ENCODE measurements at places on chromosomes 3 and 15.

DNA sequence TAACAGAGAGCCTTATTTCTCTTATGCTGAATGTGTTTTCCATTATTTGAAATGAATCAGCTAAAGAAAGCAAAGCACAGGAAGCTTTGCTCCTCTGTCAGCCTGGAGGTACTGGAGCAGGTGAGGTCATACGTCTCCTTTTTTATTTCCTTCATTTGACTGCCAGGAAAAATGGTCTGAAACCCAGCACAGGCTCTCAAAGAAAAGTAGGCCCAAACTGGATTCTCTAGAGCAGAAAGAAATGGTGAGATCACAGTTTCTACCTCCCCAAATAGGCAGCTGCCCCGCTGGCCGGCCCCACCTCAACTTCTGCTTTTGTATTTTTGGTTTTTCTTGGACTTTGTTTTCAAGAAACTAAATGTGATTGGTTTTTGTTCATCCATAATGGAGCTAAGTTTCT is 95.1 kb downstream of the RPL39L start:
- no peak for DNase-seq

- no peak for DNase-seq
These were observed 451.5 kb upstream of the PPP2R3A start for GRCh38 chr3:135514060-135514448.

GRCh38 chr3:52150860-52151259 is 3.4 kb downstream of the POC1A start:
- no peak for DNase-seq

- DNase-seq: no peak
These were observed 107.3 kb upstream of the SELENOK start for GRCh38 chr3:53998980-53999379.

DNA sequence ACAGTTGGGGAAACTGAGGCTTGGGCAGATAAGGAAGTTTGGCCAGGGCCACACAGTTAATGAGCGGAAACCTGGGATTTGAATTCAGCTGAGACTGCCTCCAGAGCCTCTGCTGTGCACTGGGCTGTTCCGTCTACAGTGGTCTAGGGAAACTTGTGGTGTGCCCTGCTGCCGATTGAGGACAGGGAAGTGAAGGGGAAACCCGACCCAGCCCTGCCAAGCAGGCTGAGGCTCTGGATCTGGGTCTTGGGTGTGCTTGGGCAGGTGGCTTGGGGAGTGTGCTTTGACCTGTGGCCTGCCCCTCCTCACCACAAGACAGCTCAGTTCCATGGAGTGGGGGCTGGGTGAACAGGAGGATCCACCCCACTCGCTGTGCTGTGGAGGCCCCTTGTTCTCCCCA is 17.6 kb downstream of the NISCH start:
- DNase-seq: no peak

- no peak for DNase-seq
These were observed 4.5 kb downstream of the AMIGO3 start for GRCh38 chr3:49714728-49715550.

DNA sequence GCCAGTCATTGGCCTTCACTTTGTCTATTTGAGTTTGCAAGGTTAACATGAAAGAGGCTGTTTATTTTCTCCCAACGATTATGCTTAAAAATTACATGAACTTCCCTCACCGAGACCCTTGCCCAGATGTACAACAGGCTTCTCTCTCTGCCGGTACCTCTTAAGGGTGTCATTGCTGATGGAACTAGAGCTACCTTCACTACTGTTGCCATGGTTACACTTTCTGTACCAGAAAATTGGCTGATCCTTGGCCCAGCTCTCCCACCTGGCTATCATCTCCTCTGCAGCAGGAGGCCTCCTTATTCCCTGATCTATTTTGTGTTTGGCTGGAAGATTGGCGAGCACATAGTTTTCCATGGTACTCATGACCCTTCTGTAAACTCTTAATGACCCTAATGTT is 24.0 kb upstream of the LIPC start:
- no peak for DNase-seq

GRCh38 chr15:63719281-63719680 is 114.5 kb downstream of the HERC1 start:
- no peak for DNase-seq

DNA sequence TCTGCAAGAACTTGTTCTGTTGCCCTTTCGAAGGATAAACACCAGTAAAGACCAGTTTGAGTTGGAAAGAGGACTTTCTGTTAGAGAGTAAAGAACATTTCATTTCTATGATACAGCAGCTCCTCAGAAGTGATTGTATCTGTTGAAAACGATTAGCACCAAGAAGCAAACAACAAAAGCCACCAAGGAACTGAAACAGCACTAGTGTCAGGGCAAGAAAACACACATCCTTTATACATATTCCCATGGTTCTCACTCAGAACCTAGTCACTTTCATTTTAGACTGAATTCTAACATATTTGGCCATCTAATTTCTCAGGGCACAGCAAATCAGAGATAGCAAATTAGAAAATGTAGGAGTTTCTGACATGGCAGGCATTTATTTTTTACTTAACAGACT is 116.1 kb downstream of the ATP1B3 start:
- no peak for DNase-seq

DNA sequence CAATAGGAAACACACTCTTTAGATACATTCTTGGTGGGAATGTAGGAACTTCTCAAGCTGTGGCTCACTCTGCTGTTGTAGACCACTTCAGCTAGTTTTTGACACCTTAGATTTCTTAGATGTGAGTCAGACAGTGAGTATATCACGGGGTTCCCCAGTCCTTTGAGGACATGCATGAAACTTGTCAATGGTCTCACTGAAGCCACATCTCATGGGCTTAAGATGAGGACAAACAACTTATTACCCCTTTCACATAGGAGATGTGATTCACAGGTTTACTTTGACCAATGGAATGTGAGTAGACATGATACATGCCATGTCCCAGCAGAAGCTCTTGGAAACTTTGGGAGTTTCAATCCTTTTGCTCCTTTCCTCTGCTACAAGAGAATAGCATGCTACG is 325.5 kb downstream of the CHST2 start:
- no peak for DNase-seq

GRCh38 chr3:49377483-49377882 is 19.3 kb upstream of the GPX1 start:
- peak; percentile 12 for DNase-seq

GRCh38 chr3:186787642-186788481 is 4.5 kb downstream of the EIF4A2 start:
- no peak for DNase-seq

DNA sequence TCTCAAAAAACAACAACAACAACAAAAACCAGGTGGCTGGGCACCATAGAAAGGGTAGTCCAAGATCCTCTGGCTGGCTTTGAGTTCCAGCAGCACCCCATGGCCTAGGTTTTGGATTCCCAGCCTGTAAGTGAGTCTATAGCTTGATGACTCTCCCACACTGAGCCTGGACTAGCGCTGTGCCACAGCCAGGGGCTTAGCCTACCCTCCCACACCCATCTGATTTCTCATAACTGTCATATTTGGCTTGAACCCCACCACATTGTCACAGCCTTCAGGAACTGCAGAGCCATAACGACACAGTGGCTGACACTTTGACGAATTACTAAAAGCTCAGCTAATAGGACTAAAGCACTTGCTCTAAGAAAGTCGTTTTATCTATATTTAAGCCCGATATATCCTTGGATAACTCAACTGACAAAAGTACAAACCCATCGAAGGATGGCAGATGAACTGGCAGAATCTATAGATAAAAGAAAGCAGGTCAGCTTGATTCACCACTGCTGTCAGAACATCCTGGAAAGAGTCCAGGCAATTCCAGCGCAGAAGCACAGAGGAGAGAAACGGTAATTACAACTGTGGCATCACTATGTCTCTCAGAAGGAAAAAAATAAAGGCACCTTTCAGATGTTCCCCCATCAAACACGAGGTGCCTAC is 62.1 kb downstream of the HOMER2 start:
- no peak for DNase-seq

DNA sequence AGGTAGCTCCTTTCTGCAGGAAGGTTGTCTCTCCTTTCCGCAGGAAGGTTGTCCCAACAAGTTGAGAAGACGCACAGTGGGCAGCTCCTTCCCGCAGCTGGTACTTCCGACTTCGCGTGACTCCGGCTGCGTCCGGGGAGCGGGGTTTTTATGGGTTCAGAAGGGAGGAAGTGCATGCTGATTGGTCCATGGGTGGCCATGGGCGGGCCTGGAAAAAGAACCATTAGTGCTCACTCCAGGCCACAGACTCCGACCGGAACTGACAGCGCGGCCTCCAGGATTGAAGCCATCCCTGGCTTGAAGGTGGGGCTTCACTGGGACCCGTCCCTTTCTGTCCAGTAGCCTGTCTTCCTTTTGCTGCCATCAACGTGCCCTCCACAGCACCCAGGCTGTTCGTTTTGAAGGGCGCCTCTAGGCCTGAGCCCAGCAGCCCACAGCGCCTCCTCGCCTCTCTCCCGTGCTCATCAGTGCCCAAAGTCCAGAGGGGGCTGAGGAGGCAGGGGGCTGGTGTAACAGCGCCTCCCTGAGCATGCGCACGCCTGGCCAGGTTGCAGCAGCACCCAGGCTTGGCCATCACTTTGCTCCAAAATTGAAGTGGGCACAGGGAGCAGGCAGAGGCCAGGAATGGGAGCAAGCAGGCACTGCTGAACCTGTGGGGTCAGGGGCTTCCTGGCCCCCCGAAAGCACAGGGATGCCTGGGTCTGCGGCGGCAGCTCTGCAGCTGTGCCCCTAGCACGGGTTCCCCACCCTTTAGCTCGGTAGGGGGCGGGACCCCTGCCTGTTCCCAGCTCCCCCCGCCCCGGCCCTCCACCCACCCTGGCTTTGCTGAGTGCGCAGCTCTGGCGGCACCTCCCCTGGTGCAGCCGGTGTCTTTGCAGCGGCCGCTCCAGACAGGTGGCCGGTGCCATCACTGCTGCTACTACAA is 330.6 kb upstream of the MCTP2 start:
- no peak for DNase-seq

- no peak for DNase-seq
These were observed 68.5 kb upstream of the SLC2A2 start for GRCh38 chr3:171095063-171095462.

DNA sequence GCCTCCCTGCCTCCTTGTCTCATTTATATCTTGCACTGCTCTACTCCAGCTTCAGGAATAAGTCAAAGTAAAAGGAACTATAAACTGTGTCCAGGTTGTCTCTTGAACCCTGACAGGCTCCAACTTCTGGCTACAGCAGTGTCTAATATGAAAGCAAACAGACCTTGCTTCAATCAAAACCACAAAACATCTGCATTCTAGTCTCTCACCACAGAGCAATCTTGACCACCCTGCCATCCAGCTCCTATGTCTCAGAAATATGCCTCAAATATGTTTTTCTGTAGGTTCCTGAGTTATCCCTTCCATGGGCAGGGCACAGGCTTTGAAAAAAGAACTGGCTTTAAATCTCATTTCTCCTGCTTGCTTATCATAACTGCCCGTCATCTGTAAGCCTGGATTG is 13.0 kb upstream of the RAMAC start:
- no peak for DNase-seq

DNA sequence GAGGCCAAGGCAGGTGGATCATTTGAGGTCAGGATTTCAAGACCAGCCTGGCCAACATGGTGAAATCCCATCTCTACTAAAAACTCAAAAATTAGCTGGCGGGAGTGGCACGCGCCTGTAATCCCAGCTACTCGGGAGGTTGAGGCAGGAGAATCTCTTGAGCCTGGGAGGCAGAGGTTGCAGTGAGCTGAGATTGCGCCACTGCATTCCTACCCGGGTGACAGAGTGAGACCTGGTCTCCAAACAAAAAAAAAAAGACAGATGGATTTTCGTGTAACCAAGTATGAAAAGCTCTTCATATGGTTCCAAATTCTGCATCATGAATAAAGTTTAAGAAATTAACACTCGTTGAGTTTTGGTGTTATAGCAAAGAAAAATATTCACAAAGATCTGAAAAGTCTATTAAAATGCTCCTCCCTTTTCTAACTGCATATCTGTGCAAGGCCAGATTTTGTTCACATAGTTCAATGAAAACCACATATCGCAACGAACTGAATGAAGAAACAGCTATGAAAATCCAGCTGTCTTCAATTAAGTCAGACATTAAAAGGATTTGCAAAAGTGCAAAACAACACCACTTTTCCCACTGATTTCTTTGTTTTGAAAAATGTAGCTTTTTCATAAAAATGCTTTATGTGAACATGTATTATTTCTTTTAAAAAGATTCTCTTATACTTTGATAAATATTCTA is 23.8 kb upstream of the FBLN2 start:
- DNase-seq: no peak

DNA sequence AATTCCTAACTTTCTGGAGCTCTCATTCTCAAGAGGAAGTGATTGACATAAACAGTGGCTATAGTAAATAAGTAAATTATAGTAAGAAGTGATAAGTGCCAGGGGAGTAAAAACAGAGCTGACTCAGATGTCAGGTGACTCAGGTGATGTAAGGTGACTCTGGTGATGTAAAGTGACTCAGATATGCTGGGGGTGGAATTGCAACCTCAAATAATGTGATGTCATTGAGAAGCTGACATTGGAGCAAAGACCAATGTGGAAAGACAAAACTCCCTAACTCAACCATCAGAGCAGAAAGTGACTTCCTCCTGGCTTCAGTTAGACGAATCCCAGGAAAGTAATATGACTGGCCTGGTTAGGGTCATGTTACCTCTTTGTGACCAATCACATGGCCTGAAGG is 144.2 kb upstream of the SNTN start:
- no peak for DNase-seq

DNA sequence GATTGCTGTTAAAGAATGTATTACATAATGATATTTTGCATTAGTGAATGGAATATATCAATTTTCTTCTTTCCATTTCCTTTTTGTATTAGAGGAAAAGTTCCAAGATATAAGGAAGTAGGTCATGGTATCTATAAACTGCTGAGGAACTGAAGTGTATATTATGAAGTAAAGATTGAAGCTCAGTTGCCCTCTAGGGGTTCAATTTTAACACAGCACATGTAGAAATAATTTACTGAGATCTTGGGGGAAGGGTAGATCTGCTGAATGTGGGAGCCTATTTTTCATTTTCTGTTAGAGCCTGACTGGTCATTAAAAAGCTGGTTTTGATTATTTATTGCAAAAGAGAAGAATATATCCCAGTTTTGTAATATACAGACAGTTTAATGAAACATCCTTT is 45.2 kb downstream of the CMC1 start:
- no peak for DNase-seq

- DNase-seq: no peak
These were observed 191.6 kb upstream of the FAM3D start for GRCh38 chr3:58858126-58858525.

- no peak for DNase-seq
These were observed 102.8 kb upstream of the NMNAT3 start for GRCh38 chr3:139780593-139780992.

GRCh38 chr3:44522494-44522933 is 32.5 kb upstream of the ZKSCAN7 start:
- no peak for DNase-seq

- DNase-seq: no peak
These were observed 196.0 kb upstream of the LYSMD4 start for GRCh38 chr15:99929266-99929665.
